ENCODE measurements at places on chromosomes 11 and 22.

DNA sequence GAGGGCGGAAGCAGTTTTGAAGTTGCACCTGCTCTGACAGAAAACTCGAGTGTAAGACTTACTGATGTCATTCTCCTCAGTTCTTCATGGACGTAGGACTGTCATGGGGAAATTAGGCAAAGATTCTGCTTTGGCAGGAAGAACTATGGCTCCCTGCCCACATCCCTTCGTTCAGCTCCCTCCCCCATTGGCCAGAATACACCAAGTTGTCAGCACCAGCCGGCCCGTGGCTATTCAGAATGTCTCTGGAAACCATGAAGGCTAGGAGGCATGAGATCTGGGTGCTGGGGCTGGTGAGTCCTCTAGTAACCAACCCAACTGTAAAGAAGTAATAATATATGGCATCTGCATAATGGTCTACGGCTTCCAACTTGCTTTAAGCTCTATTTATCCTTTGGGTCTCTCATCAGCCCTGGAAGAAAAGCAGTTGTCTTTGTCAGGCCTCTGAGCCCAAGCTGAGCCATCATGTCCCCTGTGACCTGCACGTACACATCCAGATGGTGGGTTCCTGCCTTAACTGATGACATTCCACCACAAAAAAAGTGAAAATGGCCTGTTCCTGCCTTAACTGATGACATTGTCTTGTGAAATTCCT is 74.1 kb downstream of the PIWIL4 start:
- no peak for DNase-seq

GRCh38 chr11:71129624-71130023 is 122.8 kb downstream of the SHANK2 start:
- no peak for DNase-seq

DNA sequence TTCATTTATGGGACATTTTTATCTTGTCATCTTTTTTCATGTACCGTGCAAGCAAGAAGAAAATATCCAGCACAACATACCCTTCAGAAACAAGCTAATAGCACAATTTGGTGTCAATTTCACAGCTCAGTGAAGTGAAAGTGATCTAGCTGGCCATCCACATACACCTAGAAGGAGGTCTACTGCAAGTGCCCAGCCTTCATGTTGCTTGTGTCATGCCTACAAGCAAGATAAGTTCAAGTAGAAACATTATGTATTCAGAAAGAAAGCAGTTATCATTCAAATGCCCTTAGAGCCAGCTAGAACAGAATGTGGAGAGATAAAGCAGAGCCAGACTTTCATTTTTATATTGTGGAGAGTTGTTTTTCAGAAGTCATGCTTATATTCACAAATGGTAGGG is 325.7 kb upstream of the PITPNB start:
- no peak for DNase-seq

DNA sequence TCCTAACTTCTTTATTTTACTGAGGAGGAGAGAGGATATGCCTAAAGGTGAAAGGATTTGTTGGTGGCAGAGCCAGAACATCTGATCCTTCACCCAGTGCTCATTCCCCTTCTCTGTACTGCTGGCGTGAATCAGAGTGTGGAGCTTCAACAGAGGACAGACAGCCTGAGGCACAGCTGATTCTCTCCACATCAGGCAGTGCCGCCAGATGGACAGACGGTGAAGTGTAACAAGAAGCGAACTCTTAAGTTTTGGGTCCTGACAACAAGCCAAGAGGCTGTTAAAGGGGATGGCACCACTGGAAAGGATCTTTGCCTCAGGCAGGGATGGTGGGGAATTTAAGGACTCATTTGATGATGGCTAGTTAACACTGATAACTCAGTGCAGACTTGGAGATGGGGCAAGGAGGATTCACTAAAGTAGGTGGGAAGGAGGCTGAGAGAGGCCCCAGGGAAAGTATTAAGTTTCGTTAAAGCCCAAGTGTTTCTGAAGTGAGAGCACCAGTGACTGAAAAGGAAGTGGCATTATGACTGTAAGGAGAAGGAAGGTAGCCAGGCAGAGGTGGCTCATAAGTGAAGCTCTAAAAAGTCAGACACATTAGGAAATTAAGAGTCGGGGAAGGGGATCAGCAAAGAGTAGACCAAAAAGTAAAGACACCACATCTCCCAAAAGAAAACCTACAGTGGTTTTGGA is 81.3 kb downstream of the CLPB start:
- DNase-seq: no peak

DNA sequence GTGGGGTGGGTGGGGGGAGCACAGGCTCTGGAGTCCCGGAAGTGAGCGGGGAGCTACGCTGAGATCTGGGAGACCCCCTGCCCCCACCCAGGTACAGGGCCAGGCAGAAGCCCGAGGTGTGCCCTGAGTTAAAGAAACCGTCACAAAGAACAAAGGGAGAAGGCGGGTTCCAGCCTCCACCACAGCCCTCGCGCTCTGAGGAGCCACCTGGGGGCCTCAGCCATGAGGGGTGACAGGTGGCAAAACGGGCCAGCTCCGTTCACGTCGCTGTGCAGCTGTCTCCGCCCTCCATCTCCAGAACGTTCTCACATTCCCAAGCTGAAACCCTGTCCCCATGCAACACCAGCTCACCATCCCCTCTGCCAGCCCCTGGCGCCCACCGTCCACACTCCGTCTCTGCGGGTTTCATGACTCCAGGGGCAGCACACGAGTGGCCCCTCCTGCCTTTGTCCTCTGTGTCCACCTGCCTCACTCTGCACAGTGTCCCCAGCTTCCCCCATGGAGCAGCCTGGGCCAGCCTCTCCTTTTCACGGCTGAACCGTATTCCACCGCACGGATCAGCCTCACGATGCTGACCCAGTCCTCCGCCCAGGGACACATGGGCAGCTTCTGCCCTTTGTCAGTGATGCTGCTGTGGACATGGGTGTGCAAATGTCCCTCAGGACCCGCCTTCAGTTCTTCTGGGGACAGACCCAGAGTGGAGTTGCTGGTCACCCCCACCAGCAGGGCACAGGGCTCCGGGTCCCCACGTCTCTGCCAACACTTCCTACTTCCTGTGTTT is 1.7 kb upstream of the MUC5B start:
- no peak for DNase-seq

DNA sequence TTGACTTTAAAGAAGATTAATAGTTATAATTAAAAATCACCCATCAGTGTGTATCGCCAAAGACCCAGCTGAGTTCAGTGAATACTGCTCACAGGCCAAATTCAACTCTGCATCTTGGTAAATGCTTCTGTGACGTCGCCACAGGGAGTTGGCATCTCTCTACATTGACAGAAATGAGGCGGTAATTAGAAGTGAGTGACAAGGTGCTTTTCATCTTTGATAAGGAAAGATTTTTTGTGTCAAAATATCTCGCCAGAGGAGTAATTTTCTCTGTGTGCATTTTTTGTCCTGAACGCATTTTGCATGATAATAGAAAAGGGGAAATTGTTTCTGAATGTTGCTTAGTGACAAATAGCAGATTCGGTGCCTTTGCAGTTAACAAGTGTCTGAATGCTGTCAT is 345.8 kb downstream of the CNTN5 start:
- DNase-seq: no peak

- DNase-seq: no peak
These were observed 46.4 kb downstream of the CD82 start for GRCh38 chr11:44611687-44612434.

DNA sequence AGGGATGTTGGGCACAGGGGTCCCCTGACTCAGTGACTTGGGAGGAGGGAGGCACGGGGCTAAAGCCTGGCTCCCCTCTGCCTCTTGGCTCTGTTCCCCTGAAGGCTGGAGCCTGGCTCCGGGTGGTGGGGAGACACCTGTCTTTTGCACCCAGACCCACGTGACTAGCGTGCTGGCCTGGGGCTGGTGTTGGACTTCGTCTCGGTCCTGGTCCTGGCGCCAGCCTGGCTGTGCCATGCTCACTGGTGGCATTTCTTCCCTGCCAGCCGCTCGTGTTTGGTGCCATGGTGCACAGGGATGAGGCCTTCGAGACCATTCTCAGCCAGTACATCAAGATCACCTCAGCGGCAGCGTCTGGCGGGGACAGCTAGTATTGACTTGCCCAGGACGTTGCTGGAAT is 56.7 kb downstream of the GRAMD4 start:
- DNase-seq: no peak

- no peak for DNase-seq
These were observed 1.1 kb downstream of the SHANK2 start for GRCh38 chr11:71251151-71251721.

- DNase-seq: no peak
These were observed 221.3 kb downstream of the DDX10 start for GRCh38 chr11:108886005-108886659.

DNA sequence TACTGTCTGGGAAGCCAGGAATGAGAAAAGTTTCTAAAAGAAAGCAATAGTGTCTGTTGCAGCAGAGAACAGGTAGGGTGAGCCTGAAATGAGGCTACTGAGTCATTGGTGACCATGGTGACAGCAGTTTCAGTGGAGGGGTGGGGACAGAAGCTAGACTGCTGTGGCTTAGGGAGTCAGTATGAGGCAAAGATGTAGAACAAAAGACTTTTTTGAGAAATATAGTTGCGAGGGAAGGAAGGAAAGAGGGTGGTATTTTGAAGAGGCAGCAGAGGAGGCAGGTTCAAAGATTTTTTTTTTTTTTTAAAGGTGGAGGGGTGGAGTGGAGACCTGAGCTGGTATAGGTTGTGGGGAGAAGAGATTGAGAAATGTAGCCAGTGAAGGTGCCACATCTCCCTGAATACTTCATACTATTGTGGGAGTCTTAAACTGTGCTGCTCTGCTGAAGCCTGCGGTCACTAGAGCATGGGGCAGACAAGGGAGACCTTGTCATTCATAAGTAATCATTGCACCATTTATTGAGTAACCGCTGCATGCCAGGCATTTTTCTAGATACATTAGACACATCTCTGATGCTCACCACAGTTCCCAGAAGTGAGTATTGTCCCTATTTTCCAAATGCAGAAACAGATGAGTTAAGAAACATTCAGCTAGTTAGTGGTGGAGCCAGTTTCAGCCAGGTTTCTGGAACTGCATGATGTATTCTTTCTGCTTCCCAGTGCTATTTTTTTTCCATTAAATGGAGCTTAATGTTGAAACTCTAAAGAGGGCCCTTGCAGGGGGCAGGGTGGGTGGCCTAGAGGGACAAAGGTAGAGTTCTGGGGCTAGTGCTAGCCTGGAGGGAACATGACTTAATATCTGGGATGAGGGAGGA is 49.9 kb downstream of the STIM1 start:
- no peak for DNase-seq

- no peak for DNase-seq
These were observed 568 bp downstream of the ALG8 start for GRCh38 chr11:78138694-78139421.

DNA sequence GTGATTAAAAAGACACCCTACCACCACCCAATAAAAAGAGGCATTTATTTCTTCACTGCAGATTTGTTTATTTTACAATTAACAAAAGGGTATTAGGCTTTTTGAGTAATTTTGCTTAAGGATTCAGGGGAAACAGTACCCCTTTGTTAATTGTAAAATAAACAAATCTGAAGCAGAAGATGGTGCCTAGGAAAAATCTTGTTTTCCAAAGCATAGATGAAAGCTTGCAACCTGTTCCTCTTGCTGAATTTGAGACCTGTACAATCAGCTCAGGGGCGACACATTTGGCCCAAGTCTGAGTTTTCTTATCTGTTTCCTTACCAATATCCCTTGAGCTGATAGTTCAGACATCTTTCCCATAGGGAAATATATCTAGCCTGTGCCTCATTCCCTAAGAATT is 171.9 kb downstream of the GRIA4 start:
- peak; percentile 23 for DNase-seq

DNA sequence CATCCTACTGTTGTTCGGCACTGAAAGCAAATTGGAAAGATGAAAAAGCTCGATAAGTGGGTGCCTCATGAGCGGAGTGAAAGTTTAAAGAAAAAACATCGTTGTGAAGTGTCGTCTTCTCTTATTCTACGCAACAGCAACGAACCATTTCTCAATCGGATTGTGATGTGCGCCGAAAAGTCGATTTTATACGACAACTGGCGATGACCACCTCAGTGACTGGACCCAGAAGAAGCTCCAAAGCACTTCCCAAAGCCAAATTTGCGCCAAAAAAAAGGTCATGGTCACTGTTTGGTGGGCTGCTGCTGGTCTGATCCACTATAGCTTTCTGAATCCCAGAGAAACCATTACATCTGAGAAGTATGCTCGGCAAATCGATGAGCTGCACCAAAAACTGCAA is 58.4 kb upstream of the FBXO3 start:
- DNase-seq: no peak

GRCh38 chr22:31344578-31345330 is 1.4 kb downstream of the PATZ1 start:
- no peak for DNase-seq

DNA sequence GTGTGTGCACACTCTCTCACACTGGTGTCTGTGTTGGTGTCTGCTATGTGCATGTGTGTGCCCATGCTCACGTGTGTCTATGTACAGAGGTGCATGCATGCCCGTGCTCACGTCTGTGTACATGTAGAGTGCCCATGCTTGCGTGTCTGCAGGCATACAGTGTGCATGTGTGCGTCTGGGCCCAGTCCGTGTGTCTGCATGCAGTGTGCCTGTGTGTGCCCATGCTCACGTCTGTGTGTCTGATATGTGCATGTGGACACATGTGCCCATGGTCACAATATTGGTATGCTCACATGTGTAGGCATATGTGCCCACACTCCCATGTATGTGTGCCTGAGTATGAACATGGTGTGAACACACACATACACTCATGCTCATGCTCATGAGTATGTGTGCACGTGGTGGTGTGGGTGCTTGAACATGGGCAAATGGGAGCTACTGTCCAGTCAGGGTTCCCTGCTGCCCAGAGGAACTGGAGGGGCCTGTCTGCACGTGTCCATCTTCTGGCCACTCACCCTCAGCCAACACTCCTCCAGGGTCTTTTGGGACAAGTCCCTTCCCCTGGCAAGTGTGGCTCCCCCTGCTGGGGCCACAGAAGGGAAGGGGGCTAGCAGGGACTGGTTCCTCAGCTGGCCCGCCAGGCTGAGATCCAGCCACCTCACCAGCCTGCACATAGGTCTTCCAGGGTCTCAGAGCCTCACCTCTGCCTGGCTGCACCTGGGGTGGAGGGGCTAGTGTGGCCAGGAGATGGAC is 7.3 kb upstream of the TBX1 start:
- no peak for DNase-seq

- DNase-seq: no peak
These were observed 534.9 kb downstream of the MIAT start for GRCh38 chr22:27192135-27192829.

DNA sequence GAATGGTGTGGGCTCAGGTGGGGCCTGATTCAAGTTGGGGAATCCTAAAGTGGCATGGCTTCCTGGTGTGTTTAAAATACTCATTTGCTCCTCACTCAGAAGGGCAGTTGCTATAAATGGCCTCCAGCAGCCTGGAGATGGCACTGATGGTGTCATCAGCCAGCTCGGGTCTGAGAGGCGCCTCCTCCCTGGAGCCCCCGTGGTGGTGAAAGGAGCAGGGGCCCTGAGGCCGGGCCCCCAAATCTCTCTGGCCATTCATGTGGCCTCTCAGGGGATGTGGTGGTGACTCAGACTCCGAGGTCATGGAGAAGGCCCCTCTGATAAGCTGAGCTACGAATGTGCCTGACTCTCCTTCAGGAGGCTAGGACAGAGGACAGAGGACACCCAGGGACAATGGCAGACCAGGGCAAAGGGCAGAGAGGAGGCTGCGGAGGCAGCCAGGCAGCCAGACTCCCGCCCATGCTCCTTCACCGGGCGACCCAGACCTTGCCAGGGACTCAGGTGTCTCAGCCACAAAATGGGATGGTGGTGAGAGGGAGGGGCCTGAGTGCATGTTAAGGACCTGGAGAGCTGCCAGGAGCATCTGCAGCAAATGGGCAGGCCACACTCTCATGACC is 129.2 kb downstream of the CTTN start:
- no peak for DNase-seq
